Stimulated activated CD4-positive, alpha-beta T cell treated with anti-CD3 and anti-CD28 coated beads, Interleukin-15, amount 100 ng/mL, for 1 hour (primary cell): ENCODE measurements at places on chromosomes 2 and 18.
A peak's percentile ranks its signal among the peaks of the same experiment; 100 is the strongest.

DNA sequence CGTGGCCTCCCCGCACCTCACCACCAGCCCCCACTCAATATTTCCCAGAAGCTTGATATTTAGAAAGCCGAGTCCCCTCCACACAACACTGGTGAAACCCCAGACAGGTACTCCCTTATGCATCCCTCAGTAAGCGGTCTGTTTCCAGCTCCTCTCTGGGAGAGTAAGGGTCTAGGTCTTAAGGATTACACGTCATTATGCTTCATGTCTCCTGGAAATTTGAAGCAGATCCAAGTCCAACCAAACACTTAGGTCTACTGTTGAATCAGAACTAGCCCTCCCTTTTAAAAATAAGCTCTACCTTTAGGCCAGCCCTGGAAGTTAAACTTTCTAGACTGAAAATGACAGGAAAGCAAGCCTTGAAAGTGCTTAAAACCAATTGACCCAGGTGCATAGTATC lies 1.5 kb upstream of the OST4 start:
- DNase-seq: no peak

GRCh38 chr18:4172196-4173100 lies 282.7 kb downstream of the DLGAP1 start:
- DNase-seq: no peak

DNA sequence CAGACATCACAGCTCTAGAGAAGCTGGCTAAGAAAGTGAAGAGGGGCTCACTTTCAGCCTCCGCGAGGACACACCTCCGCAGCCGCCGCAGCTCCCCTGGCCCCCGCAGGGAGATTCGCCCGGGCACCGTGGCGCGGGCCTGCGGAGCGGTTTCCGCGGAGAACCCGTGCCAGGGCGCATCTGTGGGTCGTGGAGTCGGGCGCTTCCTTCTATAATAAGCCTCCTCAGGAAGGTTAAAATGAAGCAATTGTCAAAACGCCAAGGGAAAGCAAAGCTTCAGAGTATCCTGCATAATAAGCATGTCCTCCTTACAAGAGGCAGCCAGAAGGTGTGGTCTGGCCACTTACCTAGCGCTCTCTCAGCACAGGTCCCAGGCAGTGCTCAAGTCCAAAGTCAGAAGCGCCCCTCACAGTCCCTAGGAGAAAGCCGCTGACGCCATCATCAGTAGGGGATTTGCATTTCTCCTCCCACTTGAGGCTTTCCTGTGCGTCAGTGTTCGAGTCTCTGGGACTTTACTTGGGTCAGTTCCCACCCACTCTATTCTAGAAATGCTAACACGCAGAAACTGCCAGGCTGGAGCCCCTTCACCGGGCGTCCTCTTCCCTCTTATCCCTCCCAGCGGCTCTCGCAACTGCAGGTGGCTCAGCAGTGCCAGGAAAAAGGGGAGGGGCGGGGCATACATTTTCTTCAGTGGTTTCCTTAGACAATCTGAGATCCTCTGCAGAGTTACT lies at the start of gene STAT4:
STAT4 (minus strand) TSS at position 395 of the 731 bp plus-strand sequence. CDS start 2,791 bp downstream, outside the sequence.
- peak; percentile 44 for DNase-seq

DNA sequence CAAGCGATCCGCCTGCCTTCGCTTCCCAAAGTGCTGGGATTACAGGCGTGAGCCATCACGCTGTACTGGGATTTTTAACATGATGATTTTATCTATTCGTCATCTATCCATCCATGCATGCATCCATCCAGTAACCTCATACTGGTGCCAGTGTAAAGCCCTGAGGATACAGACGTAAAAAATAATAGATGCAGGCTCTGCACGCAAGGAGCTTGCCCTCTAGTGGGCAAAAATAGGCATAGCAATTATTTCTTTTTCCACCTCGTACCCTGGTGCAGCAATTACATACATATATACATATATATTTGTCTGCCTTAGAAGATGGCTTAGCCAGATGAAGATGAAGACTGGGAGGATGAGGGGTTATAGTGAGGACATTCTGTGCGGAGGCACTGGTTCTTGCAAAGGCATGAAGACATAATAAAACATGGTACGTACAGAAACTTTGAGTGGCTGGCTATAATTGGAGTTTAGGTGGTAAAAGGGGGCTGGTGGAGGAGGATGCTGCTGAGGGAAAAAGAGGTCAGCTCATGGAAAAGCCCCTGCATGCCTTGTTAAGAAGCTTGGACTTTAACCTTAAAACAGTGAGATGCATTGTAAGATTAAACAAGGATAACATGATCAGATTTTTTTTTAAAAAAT lies 19.6 kb upstream of the RPIA start:
- DNase-seq: no peak

- no peak for DNase-seq
These were observed 232.6 kb downstream of the EN1 start for GRCh38 chr2:118614841-118615271.

DNA sequence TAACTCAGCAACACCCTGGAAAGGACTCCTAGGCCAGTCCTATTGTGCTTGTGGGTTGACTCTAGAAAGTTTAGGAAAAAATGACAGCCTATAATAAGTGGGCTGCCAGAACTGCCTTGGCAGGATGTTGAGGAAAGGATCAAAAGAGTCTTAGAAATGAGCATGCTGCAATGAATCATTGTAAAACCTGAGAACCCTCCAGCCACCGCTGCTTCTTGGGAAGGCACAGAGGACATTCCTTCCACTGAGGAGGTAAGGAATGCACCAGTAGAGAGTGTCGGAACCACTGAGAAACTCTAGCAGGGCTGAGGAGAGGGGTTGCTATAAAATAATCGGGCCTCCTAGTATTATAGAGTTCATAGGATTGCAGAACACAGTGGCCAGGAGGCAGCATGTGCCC lies 146.7 kb upstream of the SMIM21 start:
- no peak for DNase-seq

DNA sequence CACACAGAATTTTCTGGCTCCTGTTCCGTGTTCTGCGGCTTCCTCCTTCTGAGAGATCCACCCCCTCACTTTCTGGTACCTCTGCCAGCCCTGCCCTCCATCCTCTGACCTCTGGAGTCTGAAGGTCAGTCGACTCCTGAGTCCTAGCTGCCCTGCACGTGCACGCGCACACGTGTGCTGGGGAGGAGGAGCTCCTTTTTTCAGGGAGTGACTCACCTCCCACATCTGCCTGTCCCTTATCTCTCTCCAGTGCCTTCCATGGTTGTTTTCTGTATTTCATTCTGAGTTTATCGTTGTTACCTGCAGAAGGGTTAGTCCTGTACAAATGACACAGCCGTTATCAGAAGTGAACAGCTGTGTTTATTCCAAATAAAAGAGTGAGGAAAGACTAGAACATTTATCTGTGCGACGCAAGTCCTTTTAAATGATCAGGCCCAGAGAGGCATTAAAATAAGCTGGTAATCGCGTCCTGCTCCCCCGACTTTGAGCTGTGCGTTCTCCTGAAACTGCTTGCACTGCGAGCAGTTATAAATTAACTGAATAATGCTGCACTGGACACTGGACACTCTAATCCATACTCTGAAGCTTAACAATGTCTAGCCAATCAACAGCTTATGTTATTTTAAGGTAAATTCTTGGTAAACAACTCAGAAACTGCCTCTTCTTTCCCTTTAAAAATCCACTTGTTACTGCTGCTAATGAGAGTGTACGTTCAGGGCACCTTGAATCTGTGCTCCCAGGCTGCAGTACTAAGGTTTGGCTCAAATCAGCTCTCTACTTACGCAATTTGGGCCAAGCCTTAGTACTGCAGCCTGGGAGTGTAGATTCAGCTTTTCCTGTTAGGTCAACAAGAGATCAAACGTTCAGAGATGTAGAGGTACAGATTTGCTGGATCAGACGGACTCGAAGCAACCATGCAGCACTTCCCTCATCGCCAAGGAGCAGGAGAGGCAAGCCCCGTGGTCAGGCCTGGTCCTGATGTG lies 72.5 kb downstream of the GALR1 start:
- no peak for DNase-seq

DNA sequence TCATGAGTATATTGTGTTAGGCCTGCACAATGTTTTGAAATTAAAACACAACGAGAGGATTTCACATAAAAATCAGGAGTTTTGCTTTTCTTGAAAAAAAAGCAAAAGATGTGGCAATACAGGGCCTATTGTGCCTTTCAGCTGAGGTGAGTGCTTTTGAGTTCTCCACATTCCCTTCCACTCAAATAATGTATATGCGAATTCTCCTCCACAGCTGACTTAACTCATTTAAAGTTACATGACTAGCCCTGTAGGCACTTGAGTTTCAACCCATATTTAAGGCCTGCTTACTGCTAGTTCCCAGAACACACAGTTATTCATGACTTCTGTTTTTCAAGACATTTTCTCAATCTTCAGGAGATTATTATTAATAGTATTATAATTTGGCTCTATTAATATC lies 353.1 kb downstream of the NUP35 start:
- DNase-seq: no peak

- DNase-seq: no peak
These were observed 124.7 kb downstream of the ICOS start for GRCh38 chr2:204061241-204061640.
